ENCODE measurements at places on chromosomes 16 and 17. TPM values are rescaled to one million over a fixed set of nuclear protein-coding genes. Genes with fewer than 3 reads are reported as not detected.
A peak's percentile ranks its signal among the peaks of the same experiment; 100 is the strongest.

GRCh38 chr16:26905336-26905735, 161.4 kb upstream of the C16orf82 start:
- no peak overlapping the region for H3K4me3 ChIP-seq
- no peaks in the 10 kb centered on the region for H3K36me3 ChIP-seq
- no peaks in the 10 kb centered on the region for H3K27me3 ChIP-seq
- DNase-seq = no peak
- H3K4me1 ChIP-seq = no peaks in the 10 kb centered on the region

DNA sequence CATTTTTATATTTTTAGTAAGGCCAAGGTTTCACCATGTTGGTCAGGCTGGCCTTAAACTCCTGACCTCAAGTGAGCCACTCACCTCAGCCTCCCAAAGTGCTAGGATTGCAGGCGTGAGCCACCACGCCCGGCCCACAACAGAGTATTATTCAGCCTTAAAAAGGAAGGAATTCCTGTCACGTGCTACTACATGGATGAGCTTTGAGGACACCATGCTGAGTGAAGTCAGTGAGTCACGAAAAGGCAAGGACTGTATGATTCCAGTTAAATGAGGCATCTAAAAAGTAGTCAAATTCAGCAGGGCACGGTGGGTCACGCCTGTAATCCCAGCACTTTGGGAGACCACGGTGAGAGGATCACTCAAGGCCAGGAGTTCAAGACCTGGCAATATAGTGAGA, 9.7 kb downstream of the CSF3 start:
- no peak overlapping the region for H3K27ac ChIP-seq
- no peak overlapping the region for H3K4me3 ChIP-seq
- peaks cover 83% of the 10 kb centered on the region for H3K36me3 ChIP-seq

GRCh38 chr17:1082579-1082978, 85.7 kb downstream of the TIMM22 start:
- no peak overlapping the region for H3K27ac ChIP-seq
- no peaks in the 10 kb centered on the region for H3K4me1 ChIP-seq
- no peaks in the 10 kb centered on the region for H3K27me3 ChIP-seq

GRCh38 chr17:157901-158300, 20.5 kb downstream of the SCGB1C2 start:
- H3K27me3 ChIP-seq = no peaks in the 10 kb centered on the region
- H3K4me1 ChIP-seq = no peaks in the 10 kb centered on the region
- no peak overlapping the region for H3K4me3 ChIP-seq
- H3K27ac ChIP-seq = no peak overlapping the region
- H3K36me3 ChIP-seq = no peaks in the 10 kb centered on the region

DNA sequence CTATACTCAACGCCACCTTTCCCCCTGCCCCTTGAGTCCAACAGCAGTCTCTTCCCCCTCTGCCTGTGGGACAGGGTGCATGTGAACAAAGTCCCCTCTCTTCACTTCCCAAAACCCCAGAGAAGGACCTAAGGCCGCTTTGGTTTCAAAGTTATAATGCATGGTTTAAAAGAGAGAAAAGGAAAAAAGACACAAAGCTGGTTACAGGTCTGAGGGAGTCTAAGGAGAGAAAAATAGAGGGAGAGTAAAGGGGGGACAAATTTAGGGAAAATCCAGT, 1.1 kb upstream of the GABARAP start:
- H3K4me1 ChIP-seq = peaks cover 13% of the 10 kb centered on the region
- H3K27ac ChIP-seq = peak overlapping the region; percentile 99
- no peaks in the 10 kb centered on the region for H3K27me3 ChIP-seq
- H3K36me3 ChIP-seq = peaks cover 46% of the 10 kb centered on the region
- H3K4me3 ChIP-seq = peak overlapping the region; percentile 93

DNA sequence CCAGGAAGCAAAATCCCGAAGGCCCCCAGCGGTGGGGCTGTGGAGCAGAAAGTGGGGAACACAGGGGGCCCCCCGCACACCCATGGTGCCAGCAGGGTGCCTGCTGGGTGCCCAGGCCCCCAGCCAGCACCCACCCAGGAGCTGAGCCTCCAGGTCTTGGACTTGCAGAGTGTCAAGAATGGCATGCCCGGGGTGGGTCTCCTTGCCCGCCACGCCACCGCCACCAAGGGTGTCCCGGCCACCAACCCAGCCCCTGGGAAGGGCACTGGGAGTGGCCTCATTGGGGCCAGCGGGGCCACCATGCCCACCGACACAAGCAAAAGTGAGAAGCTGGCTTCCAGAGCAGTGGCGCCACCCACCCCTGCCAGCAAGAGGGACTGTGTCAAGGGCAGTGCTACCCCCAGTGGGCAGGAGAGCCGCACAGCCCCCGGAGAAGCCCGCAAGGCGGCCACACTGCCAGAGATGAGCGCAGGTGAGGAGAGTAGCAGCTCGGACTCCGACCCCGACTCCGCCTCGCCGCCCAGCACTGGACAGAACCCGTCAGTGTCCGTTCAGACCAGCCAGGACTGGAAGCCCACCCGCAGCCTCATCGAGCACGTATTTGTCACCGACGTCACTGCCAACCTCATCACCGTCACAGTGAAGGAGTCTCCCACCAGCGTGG, 6.5 kb downstream of the CBX2 start:
- H3K27me3 ChIP-seq = peaks cover 25% of the 10 kb centered on the region
- no peak overlapping the region for H3K4me3 ChIP-seq
- no peak overlapping the region for H3K27ac ChIP-seq
- peaks cover 20% of the 10 kb centered on the region for H3K4me1 ChIP-seq
- H3K36me3 ChIP-seq = peaks cover 47% of the 10 kb centered on the region
- no peak for DNase-seq

GRCh38 chr17:82157046-82158035, 55.3 kb downstream of the CCDC57 start:
- peaks cover 7% of the 10 kb centered on the region for H3K4me1 ChIP-seq
- no peak overlapping the region for H3K27ac ChIP-seq
- DNase-seq = no peak

DNA sequence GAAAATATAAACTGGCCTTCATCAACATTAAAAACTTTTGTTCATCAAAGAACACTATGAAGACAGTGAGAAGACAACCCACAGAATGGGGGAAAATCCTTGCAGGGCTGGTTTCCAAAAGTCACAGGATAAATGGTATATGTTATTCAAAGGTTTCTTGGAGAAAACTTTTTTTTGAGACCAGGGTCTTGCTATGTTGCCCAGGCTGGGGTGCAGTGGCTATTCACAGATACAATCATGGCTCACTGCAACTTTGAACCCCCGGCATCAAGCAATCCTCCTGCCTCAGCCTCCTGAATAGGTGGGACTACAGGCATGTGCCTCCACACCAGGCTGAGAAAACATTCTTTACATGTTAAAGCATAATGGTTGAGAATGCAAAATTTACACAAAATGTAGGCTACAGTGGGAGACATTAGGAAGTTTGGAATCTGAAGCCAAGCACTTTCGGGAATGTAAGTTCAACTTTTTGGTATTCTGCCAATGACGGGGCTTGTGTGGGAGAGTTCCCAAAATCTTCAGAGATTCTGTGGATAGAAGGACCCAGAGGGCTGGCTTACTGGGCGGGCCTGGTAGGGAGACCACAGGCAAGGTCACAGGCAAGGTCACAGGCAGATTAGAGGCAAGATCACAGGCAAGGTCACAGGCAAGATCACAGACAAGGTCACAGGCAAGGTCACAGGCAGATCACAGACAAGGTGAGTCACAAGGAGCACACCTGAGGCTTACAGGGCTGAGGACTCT, 24.2 kb upstream of the ATP2A3 start:
- H3K4me1 ChIP-seq = peaks cover 21% of the 10 kb centered on the region
- peaks cover 14% of the 10 kb centered on the region for H3K27me3 ChIP-seq
- no peak overlapping the region for H3K4me3 ChIP-seq
- no peaks in the 10 kb centered on the region for H3K36me3 ChIP-seq
- no peak for DNase-seq
- H3K27ac ChIP-seq = no peak overlapping the region

GRCh38 chr16:3578121-3578520, 918 bp upstream of the NLRC3 start:
- peak overlapping the region; percentile 93 for H3K27ac ChIP-seq
- H3K27me3 ChIP-seq = no peaks in the 10 kb centered on the region
- H3K4me1 ChIP-seq = peaks cover 39% of the 10 kb centered on the region
- peak overlapping the region; percentile 36 for H3K4me3 ChIP-seq
- peak; percentile 48 for DNase-seq

- no peak overlapping the region for H3K4me3 ChIP-seq
- H3K27ac ChIP-seq = no peak overlapping the region
- peaks cover 88% of the 10 kb centered on the region for H3K4me1 ChIP-seq
- peaks cover 22% of the 10 kb centered on the region for H3K36me3 ChIP-seq
Observed at GRCh38 chr16:29813644-29814562, 1.9 kb downstream of the PRRT2 start.

DNA sequence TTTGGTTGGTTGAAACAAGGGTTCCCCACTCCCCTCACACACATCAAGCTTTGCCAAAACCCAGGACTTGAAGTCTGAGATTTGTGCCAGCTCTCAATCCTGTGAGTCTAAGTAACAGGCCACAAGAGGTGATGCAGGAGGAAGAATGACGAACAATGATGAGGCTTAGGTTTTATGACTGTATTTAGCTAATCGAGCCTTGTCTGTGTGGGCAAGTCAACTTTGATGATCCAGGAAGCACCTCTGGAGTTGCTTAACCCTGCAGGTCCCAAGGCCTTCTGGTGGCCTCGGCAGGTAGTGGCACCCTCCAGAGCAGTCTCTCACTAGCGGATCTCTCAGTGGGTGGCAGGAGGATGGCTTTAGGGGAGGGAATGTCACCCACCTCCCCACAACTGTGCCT, 28.7 kb downstream of the CDK5RAP3 start:
- peaks cover 16% of the 10 kb centered on the region for H3K4me1 ChIP-seq
- no peaks in the 10 kb centered on the region for H3K27me3 ChIP-seq
- no peak for DNase-seq
- H3K36me3 ChIP-seq = no peaks in the 10 kb centered on the region

DNA sequence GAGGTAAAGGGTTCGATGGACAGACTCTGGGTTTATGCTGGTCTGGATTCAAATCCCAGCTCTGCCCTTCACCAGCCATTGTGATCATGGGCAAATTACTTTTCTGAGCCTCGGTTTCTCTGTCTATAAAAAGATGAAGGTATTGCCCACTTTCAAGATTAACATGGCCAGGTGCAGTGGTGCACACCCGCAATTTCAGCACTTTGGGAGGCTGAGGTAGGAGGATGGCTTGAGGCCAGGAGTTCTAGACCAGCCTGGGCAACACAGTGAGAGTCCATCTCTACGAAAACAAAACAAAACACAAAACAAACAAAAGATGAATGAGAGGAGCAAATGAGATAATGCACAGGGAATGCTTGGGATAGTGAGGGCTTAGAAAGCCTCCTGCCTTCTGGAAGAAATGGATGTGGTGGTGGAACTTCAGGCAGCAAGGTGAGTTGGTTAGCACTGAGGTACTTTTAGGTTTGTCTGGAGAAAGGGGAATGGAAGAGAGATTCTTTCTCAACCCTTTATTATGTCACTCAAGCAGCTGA, 8.5 kb downstream of the ADGRG3 start:
- H3K4me1 ChIP-seq = peaks cover 3% of the 10 kb centered on the region
- H3K36me3 ChIP-seq = no peaks in the 10 kb centered on the region
- DNase-seq = no peak
- no peak overlapping the region for H3K4me3 ChIP-seq

DNA sequence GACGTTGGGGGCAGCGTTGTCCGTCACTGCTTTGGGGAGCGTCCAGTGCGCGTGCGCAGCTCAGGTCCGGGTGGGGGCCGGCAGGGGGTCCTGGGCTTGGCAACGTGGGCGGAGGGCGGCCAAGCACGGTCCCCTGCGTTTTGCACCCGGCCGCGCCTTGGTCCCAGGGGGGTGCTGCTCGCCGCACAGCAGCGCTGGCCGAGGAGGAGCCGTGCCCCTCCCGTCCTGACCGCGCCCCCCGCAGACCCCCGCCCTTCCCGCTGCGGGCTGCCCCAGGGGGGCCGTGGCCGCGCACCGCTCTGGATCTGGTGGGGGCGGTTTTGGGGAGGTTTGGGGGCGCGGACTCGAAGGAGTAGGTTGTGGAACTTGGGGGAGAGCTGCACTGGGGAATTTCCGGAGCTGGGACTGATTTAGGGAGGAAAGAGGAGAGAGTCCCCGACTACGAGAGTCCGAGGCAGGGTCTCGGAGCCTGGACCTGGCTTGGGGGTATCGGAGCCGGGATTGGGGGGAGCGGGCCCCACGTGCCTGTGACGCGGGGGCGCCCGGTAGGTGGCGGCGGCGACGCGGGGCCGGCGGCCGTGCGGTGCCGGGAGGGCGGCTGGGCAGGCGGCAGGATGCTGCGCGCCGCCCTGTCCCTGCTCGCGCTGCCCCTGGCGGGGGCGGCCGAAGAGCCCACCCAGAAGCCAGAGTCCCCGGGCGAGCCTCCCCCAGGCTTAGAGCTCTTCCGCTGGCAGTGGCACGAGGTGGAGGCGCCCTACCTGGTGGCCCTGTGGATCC, at the start of gene SLC9A5:
Gene SLC9A5, plus strand, starts transcription at position 579 of the 777 bp plus-strand sequence. Its CDS starts 36 bp downstream, at position 615.
- H3K36me3 ChIP-seq = no peaks in the 10 kb centered on the region
- H3K27me3 ChIP-seq = peaks cover 72% of the 10 kb centered on the region
- DNase-seq = no peak

DNA sequence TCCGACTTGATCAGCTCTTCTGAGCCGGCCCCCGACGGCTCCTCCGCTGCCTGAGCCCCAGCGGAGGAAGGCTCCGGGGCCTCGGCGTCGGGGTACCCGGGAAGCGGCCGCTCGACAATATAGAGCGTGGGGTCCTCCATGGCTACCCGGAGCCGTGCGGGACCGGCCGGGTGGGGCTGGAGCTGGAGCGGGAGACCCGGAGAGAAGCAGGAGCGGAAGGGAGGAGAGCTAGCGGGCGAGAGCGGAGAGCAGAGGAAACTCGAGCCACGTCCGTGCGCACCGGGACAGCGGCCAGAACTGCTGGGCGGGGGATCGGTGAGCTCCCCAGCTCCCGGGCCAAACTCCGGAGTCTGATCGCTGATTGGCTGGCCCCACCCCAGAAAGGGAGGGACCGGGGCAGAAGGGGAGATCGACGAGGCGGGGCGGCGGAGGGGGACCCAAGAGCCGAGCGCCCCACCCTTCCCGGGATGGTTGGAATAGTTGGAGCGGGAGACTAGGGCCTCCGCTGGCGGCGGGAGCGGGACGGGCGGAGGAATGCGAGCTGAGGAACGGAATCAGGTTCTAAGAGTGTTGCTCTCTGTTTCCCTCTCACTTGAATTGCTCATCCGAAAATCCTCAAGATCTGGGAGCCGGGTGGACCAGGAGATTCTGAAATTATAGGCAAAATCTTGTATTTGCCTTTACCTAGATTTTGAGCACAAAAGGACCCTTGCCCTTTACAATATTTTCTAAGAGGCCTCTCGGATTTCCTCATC, at the start of gene CAVIN1:
Gene CAVIN1, minus strand, starts transcription at position 299 of the 755 bp plus-strand sequence. Its CDS starts 159 bp downstream, at position 140.
- H3K27ac ChIP-seq = peak within 1 kb of the TSS; percentile 83
- peaks cover 11% of the 10 kb centered on the region for H3K4me1 ChIP-seq
- peaks cover 39% of the 10 kb centered on the region for H3K27me3 ChIP-seq
- H3K4me3 ChIP-seq = peak within 1 kb of the TSS; percentile 52

- H3K36me3 ChIP-seq = no peaks in the 10 kb centered on the region
- H3K4me3 ChIP-seq = no peak overlapping the region
- peaks cover 7% of the 10 kb centered on the region for H3K4me1 ChIP-seq
Observed at GRCh38 chr17:7175330-7175733, 3.8 kb downstream of the ASGR1 start.

- H3K4me1 ChIP-seq = no peaks in the 10 kb centered on the region
- H3K27ac ChIP-seq = no peak overlapping the region
- no peak for DNase-seq
- no peaks in the 10 kb centered on the region for H3K36me3 ChIP-seq
Observed at GRCh38 chr17:51761105-51761504, 397.4 kb downstream of the CA10 start.

DOC2A gene
- 1.3 TPM for polyA plus RNA-seq

KIF19 gene
- 4.7 TPM for polyA plus RNA-seq

EPN2 gene
- 8.5 TPM for polyA plus RNA-seq
